Naive thymus-derived CD8-positive, alpha-beta T cell (primary cell): ENCODE measurements at places on chromosomes 2 and 18. TPM values are rescaled to one million over a fixed set of nuclear protein-coding genes. Genes with fewer than 3 reads are reported as not detected.

DNA sequence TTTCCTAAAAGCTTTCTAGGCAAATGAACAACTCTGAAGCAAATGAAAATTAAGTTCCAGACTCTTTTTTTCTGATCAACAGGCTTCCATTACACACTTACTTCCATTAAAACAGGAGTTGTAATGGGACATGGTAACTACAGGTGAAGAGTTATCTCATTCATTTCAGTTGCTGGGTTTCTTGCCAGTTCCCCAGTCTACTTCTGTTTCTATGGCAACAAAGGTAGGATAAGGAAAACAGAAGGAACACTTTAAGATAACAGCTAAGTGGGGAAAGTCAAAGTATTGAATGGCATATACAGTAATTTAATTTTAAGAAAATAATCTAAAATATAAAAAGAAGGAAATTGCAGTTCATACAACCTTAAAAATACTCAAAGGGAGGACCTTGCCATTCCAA, 25.1 kb downstream of the BAZ2B start:
- DNase-seq: no peak

GRCh38 chr2:58047373-58047935, 848 bp downstream of the VRK2 start:
- no peak for DNase-seq

Gene KCNE4
- not detected for total RNA-seq

Gene DSG1
- not detected for total RNA-seq

- no peak for DNase-seq
These were observed 25.9 kb downstream of the MRO start for GRCh38 chr18:50793641-50794565.

DNA sequence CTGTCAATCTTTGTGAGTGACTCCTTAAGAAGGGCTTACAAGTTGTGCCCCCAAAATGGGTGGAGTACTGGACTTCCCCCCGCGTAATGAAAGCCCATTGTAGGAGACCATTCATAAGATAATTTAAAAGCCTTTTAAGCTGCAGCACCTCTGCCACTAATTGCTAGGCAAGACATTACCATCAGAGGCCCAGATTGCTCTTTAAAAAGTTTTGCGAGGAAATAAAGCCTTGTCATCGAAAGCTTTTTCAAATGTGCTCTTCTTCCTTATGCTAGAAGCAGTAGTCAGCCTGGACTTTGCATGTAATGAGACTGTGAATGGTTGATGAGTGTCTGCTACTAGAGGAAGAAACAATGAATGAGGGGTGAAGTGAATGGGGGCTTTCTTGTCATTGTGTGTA, 345.3 kb upstream of the CDH2 start:
- DNase-seq: no peak

- DNase-seq: peak; percentile 1
These were observed 45.5 kb upstream of the LDAH start for GRCh38 chr2:20868377-20868776.

DNA sequence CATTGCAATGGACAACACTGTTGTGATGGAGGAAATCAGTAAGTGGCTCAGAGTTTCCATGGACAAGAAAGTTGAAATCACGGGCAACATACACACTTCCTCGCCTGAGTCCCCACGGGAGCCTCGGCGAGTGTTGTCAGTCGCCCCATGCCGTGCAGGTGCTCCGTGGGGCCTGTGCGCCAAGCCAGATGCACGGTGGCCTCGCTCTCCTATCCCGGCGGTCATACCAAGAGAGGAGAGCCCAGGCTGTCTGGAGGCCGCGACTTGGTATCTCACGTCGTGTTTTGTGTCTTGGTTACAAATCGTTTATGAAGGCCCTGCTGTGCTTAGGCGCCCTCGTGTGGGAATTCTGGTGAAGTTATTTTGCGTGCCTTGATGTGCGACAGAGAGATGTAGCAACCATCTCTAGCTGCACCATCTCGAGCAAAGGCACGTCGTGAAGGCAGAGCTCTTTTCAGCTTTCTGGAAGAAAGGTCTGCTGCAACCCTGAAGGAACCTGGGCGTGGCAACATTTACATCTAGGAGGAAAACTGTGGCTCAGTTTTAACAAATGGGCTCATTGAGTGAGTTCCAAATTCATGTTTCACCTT, 21.8 kb downstream of the ATG4B start:
- no peak for DNase-seq

GRCh38 chr18:60554967-60555366, 182.4 kb upstream of the MC4R start:
- DNase-seq: no peak

DNA sequence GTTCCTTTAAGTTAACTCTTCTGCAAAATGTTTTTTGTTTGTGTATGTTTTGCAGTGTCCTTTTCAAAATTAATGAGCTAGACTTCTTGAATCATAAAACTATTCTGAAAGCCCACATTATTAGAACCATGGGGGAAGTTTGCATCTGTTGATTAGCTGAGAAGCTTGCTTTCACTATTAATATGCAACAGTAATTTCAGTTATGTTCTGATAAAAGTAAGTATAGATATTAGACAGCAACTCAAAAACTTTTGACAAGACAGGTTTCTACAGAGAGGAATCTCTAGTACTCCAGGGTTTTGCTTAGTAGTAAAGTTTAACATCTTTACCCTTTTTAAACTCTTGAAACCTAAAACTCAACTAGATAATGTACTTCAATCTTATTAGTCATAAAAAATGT, 147.8 kb downstream of the UBE2E3 start:
- no peak for DNase-seq

Gene MROH2A
- not detected for total RNA-seq

GRCh38 chr18:50753311-50753710, 66.5 kb downstream of the MRO start:
- no peak for DNase-seq

- no peak for DNase-seq
These were observed 3.3 kb downstream of the CLUL1 start for GRCh38 chr18:600107-600506.

DNA sequence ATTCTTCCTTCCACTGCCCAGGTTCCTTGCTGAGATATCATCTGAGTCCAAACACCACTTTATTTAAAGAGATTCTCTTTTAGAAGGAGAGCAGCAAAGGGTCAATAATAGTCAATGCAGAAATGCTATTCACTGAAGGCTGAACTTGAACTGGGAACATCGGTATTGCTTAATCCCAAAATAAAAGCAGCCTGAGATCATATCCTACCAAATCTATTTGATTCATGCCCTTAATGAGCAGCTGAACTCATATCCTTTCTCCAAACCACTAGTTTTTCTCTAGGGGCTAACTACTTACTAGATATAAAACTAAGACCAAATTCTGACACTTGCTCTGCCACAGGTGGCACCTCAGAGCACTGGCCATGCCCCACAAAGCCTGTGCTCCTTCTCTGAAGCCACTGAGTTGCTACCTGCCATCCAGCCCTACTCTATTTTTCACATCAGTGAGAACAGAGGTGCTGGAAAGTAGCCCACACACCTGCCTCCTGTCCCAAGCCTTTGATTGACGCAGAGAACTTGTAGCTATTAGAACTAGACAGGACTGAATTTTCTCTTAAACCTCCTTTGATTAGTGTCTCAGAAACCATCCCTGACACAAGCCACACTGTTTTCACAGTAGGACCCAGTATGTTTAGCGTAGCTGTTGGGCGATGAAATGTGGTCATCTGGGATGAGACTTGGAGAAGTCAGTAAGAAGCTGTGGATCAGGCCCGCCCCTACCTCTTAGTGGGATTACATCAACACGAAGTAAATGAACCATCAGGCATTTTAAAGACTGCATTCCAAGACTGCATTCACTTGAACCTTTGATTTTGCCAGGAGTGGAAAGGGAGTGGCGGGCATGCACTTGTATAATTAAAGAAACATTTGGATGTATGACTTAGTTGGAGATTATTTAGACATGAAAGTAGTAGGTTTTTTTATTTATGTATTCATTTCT, 124.3 kb downstream of the RBMS1 start:
- no peak for DNase-seq

DNA sequence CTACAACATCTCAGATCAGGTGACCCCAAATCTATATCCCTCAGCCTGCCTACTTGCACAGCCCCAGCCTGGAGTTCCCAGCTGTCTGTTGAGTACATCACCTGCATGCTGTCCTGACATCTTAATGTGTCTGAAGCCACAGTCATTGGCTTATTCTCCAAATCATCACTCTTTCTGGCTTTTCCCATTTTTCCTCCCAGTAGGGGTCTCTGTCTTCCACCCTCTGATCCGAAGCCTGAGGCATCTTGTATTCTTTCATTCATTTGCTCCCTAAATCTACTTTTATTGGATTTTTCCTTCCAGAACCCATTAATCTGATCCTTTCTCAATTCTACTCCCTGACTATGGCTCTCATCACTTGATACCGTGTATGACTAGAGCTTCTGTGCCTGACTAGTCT, 332.9 kb upstream of the DCC start:
- no peak for DNase-seq

DNA sequence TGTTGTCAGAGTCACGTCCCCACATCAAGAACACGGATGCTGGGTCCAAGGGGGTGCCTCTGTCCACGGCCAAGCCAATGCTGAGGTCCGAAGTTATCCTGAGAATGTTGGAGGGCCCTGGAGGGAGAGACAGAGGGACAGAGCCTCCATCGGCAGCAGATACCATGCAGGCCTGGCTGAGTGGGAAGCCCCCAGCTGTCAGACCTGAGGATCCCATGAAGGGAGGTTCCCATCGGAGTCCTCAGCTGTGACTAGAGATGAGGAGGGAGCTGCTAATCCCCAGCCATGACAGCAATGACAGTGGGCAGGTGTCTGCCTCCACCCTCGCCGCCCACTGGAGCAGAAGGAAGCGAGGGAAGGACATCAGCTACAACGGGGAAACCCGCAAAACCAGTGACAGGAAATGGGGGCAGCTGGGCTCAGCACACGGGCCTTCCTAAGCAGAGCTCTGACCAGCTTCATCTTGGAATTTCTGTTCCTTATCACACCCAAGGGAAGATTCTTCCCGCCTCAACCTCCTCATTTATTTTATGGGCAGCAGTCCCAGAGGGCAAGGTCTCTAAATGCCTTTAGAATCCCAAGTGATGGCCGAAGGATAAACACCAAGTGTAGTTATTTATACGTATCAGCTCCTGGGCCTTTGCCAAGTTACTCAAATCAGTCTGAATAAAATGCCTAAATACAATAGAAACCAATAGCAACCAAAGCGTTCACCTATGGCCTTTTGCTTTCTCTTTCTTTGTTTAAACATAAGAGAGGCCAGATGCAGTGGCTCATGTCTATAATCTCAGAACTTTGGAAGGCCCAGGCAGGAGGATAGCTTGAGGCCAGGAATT, 32.2 kb downstream of the FAM178B start:
- DNase-seq: no peak

Gene CNTNAP5
- total RNA-seq: not detected

Gene MIB1
- 21.5 TPM for total RNA-seq

Gene FAM110C
- total RNA-seq: 0.91 TPM

GRCh38 chr2:27208486-27209050, 3.3 kb upstream of the ATRAID start:
- no peak for DNase-seq

Gene POTEC
- total RNA-seq: not detected

Gene GTF3C2
- total RNA-seq: 96.5 TPM
